HS-5 (cell line): ENCODE measurements at places on chromosomes 1 and 21.
A peak's percentile ranks its signal among the peaks of the same experiment; 100 is the strongest.

- no peak for DNase-seq
Observed at GRCh38 chr1:247209396-247209795, 37.6 kb upstream of the ZNF124 start.

GRCh38 chr1:44676484-44677200 lies 2.1 kb downstream of the ARMH1 start:
- peak; percentile 76 for DNase-seq

GRCh38 chr1:33014464-33015163 lies 22.1 kb downstream of the AK2 start:
- DNase-seq, result no peak

GRCh38 chr1:192266645-192267044 lies 50.1 kb upstream of the RGS21 start:
- DNase-seq, result no peak

DNA sequence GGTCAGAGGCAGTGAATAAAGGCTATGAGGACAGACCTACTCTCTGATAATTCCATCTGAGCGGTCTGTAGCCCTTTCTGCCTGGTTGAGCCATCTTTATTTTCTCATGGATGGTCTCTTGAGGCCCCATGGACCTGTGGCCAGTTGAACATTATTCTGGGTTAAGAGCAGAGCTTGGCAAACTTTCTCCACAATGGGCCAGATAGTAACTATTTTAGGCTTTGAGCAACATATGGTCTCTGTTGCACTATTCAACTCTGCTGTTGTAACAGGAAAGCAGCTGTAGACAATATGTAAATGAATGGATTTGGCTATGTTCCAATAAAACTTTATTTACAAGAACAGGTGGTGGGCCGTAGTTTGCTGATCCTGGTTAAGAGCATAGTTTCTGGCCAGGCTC lies 62.7 kb downstream of the KAZN start:
- DNase-seq, result no peak

DNA sequence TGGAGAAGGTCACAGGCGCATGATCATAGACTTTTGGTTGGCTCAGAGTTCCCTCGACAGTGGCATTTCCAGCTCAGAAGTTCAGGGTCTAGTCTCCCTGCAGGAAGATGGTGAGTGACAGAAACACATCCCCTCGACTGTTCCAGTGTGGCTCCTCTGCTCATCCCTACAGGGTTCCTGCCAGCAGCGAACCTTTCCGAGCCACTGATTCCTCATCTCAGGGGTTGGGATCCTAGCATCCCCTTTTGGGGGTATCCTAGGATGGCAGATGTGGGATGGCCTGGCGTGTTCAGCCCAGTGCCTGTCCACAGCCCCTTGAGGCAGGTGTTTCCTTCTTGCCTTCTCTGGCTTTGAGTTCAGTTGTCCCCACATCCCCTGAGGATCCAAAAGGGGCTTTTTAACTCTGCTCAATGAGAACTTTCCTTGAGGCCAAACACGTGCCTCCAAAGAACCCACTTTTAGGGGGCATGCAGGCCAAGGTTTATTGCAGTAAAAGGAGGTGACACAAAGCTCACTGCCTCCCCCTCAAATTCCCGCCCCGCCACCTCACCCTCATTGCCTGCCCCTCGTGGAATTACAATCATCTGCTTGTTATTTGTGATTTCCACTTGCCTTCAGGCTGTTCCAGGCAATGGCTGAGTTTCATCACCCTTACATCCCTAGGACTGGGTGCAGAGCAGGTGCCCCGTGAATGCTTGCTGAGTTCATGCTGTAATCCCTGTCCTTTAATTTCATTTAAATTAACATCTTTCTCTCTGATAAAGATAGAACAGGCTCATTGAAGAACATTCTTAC lies 440.7 kb downstream of the CAMTA1 start:
- DNase-seq, result no peak

DNA sequence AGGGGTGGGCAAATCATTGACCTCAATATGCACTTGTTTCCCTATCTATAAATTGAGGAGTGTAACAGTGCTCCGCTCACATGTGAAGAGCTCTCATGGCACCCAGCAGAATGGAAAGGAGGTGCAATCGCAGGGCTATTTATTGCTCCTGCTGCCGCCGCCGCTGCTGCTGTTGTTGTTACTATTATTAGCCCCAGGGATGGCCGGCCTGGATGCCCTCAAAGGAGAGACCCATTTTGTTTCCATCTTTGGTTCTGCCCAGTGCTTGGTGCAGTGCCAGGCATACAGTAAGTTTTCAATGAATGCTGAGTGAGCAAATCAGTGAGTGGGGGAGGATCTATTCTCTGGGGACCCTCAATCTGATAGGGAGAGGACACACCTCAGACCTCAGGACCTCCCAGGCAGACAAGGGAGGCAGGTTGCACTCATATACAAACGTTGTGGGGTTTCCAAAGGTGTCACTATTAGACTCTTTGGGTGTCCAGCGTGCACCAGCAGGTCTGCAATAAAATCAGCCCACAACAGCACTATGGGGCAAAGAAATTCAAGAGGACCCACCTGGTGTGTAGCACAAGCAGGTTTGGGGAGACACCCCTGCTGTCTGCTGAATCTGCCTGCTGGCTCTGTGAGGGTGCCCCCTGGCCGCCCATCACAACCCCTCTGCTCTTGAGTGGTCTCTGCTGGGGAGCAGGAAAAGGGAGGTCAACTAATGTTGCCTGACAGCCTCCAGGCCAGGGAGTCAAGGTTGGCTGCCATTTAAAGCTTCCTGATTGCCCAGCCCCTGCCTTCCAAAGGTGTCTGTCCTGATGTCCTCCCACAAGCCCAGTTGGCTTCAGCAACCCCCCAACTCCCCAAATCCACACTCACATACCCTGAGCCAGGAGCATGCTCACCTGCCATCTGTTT lies 136.3 kb downstream of the ACTL8 start:
- no peak for DNase-seq

DNA sequence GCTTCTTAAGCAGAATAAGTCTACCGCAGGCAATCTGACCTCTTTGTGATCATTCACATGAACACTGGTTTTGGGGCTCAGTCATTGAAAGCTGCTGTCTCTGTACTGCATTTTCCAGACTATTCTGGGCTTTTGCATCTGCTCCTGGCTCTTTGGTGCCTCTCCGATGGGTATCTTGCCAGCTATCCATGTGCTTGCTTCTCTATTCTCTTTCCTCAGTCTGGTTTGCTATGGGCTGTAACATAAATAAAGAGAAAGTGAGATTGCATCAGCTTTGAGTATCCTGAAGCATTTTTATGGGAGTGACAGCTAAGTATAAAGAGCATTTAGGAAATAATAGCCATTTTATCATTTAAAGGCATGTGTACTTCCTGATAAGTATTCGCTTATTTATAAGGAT lies 70.7 kb downstream of the C1orf21 start:
- no peak for DNase-seq

- no peak for DNase-seq
Observed at GRCh38 chr1:67190410-67190809, 24.2 kb downstream of the IL23R start.
